ENCODE measurements at places on chromosomes 1 and 21.

- no peak for DNase-seq
Observed at GRCh38 chr1:1917304-1917976, 1.6 kb downstream of the TMEM52 start.

GRCh38 chr1:244815600-244816099, 19.8 kb upstream of the COX20 start:
- DNase-seq: no peak

DNA sequence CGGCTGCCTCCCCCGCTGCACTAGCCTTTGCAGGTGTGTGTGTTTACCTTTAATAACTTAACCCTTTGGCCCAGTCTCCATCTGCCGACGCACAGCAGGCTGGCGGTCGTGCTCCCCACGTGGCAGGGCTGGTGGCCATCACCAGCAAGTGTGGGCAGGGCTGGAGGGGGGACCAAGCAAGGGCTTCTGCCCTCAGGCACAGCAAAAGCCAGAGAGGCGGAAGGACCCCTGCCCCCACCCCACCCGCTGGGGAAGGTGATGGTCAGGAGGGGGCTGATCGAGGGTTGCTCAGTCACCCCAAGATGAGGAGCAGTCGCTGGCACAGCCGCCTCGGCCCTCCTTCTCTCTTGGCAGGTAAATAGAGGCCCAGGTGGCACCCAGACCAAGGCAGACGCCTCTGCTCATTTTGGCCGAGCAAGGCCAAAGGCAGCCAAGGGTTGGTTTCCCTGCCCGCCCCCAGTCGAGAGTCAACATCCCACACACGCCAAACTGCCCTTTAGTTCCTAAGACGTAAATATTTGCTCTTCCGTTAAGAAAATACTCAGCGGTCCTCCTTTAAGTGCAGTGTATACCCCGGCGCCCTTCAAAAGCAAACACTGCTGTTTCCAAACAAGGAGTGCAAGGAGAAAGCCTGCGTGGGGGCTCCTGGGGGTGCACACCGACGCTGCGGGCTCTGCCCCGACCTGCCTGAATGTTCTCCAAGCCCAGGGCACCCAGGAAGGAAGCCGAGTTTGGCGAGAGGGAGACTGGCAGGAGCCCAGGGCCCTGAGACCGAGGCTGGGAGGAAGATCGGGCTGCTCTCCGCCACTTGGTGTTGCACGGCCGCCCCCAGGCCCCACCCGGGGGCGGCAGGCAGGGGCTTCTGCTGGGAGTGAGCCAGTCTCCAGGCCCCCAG, 82.7 kb downstream of the SIK1 start:
- DNase-seq: no peak

GRCh38 chr1:193213998-193214397, 27.6 kb upstream of the B3GALT2 start:
- no peak for DNase-seq

DNA sequence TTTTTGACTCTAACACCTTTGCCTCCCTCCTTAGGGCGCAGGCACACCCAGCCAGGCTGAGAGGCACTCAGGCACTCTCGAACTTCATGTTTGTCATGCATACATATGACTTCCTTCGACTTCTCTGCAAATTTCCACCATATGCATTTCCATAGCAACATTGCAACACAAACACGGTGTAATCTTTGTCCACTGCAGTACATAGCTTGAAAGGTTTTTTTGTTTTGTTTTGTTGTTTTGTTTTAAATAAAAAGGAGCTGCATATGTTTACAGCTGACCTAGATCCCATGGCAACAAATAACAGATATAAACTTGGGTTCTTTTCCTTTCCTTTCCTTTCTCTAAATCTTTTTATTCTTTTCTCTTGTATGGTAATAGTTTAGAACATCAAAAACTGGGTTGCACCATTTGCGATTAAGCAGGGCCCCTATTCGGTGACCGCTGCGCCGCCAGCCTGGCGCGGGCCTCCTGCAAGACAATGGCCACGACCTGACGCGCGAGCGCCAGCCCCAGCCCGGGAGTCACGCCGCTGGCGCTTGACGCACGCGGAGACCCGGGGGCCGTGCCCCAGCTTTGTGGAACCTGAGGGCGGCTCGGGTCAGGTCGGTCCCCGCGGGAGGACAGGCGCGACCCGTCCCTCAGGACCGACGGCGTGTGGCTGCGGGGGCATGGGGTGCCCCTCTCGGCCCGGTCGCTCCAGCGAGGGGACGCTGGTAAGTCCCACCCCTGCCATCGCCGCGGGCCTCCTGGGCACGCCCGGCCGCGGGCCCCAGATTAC, 35.2 kb downstream of the CCN1 start:
- no peak for DNase-seq

DNA sequence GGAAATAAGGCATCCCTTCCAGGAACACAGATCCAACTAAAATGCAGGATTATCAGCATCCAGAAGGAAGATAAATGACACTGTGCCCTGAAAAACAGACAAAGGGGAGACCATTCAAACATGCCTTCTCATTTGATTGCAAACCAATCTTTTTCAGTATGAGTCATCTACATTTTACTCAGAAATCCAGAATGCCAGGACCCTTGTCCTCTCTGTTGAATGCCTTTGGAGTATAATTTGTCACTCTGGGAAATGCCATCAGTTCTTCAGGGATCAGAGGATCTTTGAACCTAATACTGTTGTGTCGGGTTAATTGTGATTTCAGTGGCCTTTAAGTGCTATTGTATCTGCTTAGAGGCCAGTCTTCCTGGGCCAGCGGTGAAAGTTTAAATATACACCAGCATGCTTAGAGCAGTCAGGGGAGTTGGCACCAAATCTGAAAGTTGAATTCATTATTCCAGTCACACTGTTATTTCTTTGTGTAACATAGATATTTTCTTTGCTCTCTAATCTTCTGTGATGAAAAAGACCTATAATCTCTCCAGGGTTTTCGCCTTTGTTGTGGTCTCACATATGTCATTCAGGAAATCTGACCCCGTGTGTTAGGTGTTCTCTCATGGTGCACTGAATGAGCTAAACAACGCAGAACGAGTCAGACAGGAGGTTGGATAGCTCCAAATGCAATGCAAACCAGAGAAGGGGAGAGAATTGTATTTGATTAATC, 364.8 kb upstream of the SGIP1 start:
- no peak for DNase-seq

- DNase-seq: no peak
Observed at GRCh38 chr1:153616917-153617311, 789 bp upstream of the S100A14 start.

DNA sequence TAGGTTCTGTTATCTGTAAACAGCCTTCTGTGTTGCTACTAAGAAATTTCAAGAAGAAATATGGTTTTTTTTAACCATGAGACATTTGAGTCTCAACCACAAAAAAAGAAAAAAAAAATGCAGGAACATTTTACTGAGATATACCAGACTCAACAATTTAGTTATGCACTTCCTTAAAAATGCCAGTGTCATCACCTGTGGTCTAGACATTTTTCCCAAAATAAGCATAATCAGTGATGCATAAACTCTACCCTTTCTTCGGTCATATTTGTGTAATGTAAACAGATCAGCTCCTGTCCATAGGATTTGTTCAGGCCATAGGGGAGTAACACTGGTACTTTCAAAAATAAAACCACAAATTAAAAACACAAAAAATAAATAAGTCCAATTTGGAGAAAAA, 122.6 kb upstream of the TNFSF4 start:
- no peak for DNase-seq

DNA sequence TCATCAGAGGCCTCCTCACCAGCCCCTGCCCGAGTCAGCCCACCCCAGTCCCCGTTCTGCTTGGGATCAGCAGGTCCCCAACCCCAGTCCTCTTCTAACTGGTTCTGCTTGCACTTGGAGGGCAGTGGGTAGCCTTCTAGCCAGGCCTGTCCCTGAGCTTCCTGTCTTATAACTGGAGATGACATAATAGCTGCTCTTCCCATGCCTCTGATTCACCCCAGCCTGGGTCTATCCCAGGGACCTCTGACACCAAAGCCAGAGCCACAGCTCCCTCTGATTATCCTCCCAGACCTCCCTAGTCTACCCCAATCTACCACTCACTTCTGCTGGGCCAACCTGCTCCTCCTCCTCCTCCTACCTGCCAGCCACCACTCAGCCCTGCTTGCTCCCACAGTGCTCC, 31.4 kb downstream of the IQGAP3 start:
- DNase-seq: no peak

GRCh38 chr1:208866386-208866955, 622.3 kb upstream of the PLXNA2 start:
- no peak for DNase-seq
